ENCODE measurements at places on chromosomes 3 and 15.
A peak's percentile ranks its signal among the peaks of the same experiment; 100 is the strongest.

DNA sequence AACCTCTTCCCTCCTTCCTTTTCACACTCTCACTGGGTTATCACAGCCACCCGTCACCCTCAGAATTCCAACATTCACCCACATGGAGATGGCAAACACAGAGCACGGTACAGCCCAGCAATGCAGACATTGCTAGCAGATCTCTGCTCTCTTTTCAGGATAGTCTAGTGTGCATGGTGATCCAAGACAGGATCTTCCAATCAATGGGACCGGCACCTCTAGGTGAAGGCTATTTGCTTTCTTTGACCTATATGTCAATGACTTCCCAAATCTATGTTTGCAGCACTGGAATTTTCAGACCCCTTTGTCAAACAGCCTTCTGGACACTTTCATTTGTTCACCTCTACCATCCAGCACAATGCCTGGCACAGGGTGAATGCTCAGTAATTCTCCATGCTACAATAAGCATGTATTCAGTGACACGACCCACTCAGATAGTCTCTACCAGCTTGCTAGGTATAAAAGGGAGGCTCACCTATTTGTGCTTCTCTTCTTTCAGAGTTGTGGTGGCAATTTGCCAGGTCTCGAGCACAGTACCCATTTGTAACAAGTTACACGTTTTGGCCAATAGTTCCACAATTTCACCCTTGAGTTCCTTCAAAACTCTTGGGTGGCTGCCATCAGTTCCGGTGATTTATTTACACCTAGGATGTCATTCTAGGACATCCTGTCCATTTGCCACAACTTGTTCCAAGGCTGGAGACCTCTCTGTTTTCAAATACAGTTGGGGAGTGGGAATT lies 279.1 kb upstream of the ICE2 start:
- no peak for DNase-seq

GRCh38 chr3:132753946-132754345 lies 31.7 kb upstream of the NPHP3 start:
- DNase-seq = no peak

GRCh38 chr15:85025516-85026251 lies 44.0 kb downstream of the PDE8A start:
- DNase-seq = no peak

DNA sequence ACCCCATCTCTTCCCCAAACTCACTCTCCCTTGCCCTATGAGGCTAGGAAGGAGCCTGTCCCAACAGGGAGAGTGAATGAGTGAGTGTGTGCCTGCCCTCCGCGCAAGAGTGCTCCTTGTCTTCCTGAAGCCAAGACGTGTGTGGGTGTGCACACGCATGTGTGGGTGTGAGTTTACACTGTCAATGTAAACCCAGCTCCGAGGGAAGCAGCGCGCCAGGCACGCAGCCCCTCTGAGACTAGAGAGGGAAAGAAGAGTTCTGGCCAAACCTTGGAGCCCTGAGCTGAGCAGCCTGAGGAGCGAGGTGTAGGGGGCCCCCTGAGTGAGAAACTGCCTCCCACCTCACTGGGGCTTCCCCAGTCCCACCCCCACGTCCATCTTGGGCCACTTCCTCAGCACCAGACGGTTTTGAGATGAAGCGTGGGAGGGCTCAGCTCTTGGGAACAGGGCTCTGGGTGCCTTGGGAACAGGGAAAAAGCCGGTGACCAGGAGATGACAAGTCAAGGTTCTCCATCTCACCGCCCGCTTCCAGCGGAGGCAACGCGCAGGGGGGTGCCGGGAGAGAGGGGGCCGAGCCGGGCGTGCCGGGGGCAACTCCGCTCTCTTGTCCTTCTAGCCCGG lies 5.1 kb downstream of the MECOM start:
- no peak for DNase-seq

- DNase-seq = no peak
Measured at GRCh38 chr3:33918126-33918756, 119.8 kb downstream of the PDCD6IP start.

DNA sequence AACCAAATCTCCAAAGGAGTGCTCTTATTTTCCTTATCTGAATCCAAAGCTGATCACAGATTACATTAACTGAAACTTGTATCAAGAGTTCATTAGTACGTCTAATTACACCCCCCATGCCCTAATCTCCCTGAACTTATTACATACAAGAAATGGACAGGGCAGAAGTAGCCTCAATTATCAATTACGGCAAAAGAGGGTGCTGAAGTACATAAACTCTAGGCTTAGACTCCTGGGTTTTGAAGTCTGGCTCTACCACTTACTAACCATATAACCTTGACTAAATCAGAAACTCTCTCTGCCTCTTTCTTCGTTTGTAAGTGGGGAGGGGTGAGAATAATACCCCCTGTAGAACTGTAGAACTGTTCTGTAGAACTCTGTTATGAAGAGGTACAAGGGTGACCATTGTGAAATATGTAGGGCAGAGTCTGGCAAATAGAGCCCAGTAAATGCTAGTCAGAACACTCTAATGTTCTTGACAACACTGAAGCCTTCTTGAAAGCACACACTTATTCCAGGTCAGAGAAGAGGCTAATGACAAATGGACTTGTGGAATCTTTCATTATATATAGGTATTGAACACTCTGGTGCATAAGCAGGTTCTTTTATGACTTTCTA lies 19.6 kb upstream of the OR5K4 start:
- DNase-seq = no peak

GRCh38 chr3:52197842-52198625 lies at the start of gene ALAS1:
Gene ALAS1, plus strand, starts transcription at chr3:52198160. Its CDS starts 1,082 bp downstream, at chr3:52199242.
- DNase-seq = peak; percentile 93

DNA sequence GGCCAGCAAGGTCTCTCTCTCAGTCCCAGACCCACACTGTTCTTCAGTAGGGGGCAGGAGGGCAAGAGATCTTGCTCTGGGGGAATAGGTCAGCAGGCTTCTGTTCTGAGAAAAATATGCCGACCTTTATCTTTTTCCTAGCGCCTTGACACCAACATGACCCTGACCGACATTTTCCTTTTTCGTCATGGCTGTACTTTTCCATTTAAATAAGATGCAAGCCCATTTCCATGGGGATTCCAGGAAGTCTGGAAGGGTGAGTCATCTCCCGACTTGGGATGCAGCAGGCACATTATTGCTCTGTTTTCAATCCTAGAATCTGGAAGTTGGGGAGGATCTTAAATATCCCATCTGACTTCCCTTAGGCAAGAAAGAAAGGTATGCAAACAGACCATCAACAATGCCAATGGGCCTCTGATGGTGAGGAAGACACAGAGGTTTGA lies 261.5 kb upstream of the LRTM1 start:
- DNase-seq = no peak

- no peak for DNase-seq
Measured at GRCh38 chr15:96344706-96345559, 14.4 kb downstream of the NR2F2 start.

- DNase-seq = no peak
Measured at GRCh38 chr3:50609071-50609762, 2.4 kb downstream of the CISH start.

GRCh38 chr3:180430896-180431295 lies 171.1 kb upstream of the TTC14 start:
- no peak for DNase-seq

- no peak for DNase-seq
Measured at GRCh38 chr15:68385671-68386586, 46.0 kb downstream of the ITGA11 start.

DNA sequence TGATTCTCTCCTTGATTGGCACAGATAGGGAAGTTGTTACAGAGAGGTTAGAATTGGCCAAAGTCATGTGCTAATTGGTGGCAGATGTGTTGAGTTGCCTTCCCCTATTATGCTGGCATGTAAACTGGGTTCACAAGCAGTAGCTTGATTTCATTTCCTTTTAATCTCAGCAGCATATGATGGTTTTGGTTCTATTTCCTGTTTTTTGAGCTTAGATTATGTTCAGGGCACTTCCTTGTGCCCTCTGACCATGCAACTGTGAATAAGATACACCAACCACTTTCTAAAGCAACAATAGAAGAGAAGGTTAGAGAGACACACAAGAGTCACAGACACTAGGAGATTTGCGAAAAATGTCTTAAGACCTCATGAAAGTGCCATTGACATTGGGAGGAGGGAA lies 16.5 kb downstream of the HPS3 start:
- DNase-seq = no peak

- no peak for DNase-seq
Measured at GRCh38 chr3:45549961-45550360, 44.6 kb upstream of the LIMD1 start.

DNA sequence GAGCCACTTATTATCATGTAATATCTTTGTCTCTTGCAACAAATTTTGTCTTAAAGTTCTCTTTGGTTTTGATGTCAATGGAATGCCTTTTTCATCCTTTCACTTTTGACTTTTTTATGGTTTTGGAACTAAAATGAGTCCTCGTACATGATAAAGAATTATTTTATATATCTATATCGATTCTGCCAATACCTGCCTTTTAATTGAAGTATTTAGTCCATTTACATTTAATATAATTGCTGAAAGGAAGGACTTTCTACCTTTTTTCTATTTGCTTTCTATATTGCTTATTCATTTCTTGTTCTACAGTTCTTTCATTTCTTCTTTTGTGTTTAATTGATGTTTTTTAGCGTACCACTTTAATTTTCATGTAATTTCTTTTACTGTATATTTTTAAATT lies 32.8 kb downstream of the GABRA5 start:
- DNase-seq = no peak

DNA sequence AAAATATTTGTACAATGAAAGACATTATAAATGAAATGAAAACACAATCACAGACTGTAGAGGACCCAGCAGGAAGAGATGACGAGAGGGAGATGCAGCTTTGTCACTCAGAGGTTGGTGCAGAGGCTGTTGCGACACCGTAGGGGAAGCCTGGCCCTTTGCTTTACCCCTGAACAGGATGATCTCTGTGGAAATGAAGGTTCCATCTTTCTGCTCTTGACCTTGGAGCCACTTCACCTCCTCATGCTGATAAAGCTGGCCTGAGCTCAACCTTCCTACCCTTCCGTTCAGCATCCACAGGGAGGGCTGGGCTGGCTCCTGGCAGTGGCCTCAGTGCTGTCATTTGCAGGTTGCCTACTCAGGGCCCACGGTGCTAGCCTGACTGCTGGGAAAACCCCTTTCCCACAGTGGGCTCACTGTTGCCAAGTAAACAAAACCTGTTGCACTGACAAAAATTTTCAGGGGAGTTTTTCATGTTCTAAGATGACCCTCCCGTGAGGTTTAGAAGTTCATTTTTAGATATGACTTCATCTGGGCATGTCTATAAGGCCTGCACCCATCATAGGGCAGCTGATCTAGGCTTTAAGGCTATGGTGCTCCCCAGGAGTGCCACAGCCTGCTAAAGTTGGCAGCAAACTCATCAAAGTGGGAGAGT lies 3.0 kb upstream of the CD80 start:
- peak; percentile 57 for DNase-seq

GRCh38 chr3:183013856-183014255 lies 33.5 kb upstream of the DCUN1D1 start:
- DNase-seq = no peak

DNA sequence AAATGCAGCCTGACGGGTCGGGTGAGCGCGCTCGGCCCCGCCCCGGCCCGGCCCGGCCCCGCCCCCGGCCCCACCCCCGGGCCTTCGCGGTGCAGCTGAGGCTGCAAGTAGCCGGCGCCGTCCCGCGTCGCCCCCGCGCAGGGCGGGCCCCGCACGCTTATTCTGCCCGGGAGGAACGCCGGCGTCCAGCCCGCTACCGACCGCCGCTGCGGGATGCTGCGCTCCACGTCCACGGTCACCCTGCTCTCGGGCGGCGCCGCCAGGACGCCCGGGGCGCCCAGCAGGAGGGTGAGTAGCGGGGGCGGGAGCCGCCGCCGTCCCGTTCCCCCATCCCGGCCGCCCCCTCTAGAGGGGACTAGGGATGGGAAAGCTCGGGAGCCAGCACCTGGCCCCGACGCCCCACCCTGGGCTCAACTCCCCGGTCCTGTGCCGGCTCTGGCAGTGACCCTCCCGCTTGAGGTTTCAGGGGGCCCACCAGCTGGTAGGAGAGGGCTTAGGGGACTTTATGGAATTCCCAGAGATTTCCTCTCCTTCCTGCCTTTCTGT lies at the start of gene MYZAP:
TSS of gene MYZAP (plus strand) at position 83 of the 546 bp plus-strand sequence. CDS start at position 214, 131 bp downstream.
- peak; percentile 12 for DNase-seq

DNA sequence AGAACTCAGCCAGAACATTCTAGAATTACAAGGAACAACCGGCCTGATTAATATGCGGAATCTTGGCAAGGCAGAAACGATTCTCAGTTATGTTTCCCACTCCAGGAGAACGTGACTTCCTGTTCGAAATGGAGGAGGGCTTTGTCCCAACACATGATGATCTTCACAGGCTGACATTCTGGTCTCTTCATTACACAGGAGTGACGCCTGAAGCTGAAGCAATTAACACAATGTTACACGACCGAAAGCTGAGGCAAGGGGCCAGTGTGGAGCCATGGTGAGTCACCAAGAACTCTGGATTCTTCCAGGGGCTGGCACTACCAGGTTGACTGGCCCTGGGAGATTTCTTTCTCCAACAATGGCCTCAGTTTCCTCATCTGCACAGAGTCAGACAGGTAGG lies 40.9 kb downstream of the RFTN1 start:
- DNase-seq = no peak

GRCh38 chr3:87996882-87997281 lies 61.9 kb downstream of the CGGBP1 start:
- no peak for DNase-seq

- no peak for DNase-seq
Measured at GRCh38 chr3:12992629-12993516, 80.4 kb downstream of the IQSEC1 start.

- no peak for DNase-seq
Measured at GRCh38 chr3:116032176-116032575, 408.9 kb downstream of the GAP43 start.

- no peak for DNase-seq
Measured at GRCh38 chr15:67915461-67916374, 75.9 kb upstream of the RNU6-1 start.
